ENCODE measurements at places on chromosomes 1 and 21. TPM values are rescaled to one million over a fixed set of nuclear protein-coding genes. Genes with fewer than 3 reads are reported as not detected.

- peaks cover 3% of the 10 kb centered on the region for H3K27me3 ChIP-seq
- peak overlapping the region; percentile 33 for H3K27ac ChIP-seq
- DNase-seq = no peak
- peaks cover 5% of the 10 kb centered on the region for H3K36me3 ChIP-seq
- peaks cover 11% of the 10 kb centered on the region for H3K4me1 ChIP-seq
Measured at GRCh38 chr1:1540818-1541628, 599 bp upstream of the TMEM240 start.

The MAN1A2 gene
- 50.2 TPM for polyA plus RNA-seq

The POU3F1 gene
- 0.28 TPM for polyA plus RNA-seq

DNA sequence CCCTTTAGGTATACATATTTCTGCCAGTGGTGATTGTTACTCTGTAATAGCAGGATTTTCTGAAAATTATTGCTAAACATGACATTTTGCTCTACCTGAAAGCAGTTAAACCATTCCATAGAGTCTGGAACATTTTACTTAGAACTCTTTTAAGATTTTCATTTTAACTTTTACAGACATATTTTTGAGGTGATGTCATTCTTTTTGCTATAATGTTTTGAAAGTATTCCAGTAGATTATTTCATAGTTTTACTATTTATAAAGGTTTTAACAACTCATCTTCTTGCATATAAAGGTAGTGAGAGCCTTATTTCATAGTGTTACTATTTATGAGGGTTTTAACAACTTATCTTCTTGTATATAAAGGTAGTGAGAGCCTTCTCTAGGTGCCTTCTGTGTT is 42.9 kb downstream of the PTBP2 start:
- H3K4me3 ChIP-seq = no peak overlapping the region
- no peak for DNase-seq
- H3K36me3 ChIP-seq = no peaks in the 10 kb centered on the region
- no peak overlapping the region for H3K27ac ChIP-seq

DNA sequence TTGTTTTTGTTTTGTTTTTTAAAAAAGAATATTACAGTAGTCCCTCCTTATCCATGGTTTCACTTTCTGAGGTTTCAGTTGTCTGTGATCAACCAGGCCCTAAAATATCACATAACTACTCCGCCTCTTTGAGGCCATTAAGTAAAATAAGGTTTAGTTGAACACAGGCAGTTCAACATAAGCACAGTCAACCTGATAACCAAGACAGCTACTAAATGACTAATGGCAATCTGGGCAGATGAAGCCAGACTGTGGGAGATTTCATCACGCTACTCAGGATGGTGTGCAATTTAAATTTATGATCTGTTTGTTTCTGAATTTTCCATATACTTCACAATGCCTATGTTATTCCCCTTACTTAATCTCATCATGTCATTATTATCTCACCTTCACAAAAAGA is 30.1 kb downstream of the LDLRAD1 start:
- H3K27me3 ChIP-seq = no peaks in the 10 kb centered on the region
- H3K4me3 ChIP-seq = no peak overlapping the region
- no peak overlapping the region for H3K27ac ChIP-seq
- H3K36me3 ChIP-seq = no peaks in the 10 kb centered on the region

DNA sequence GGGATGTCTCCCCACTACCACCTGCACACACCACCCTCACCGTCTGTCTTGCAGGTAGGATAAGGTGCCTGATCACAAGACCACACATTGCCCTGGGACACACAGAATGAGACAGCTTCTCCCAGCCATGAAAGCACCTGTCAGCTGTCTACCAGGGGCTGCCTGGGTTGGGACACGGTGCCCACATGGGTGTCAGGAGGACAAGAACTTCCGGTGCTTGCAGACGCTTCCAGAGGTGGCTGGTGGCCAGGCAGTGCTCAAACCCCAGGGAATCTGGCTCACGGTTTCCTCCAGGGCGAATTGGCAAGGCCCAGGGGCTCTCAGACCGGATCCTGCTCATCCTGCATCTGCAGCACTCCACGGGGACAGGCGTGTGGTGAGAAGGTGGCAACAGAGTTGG is 182.6 kb upstream of the ARHGEF16 start:
- no peak overlapping the region for H3K27ac ChIP-seq
- no peak overlapping the region for H3K4me3 ChIP-seq
- no peaks in the 10 kb centered on the region for H3K36me3 ChIP-seq
- H3K4me1 ChIP-seq = no peaks in the 10 kb centered on the region

- H3K36me3 ChIP-seq = peaks cover 4% of the 10 kb centered on the region
- H3K4me1 ChIP-seq = peaks cover 29% of the 10 kb centered on the region
- no peak for DNase-seq
- no peaks in the 10 kb centered on the region for H3K27me3 ChIP-seq
- no peak overlapping the region for H3K27ac ChIP-seq
Measured at GRCh38 chr1:2589431-2590232, 3.1 kb downstream of the PRXL2B start.

The OPRD1 gene
- polyA plus RNA-seq = 0.02 TPM

GRCh38 chr21:46229923-46230260 is 1.3 kb upstream of the LSS start:
- H3K27me3 ChIP-seq = no peaks in the 10 kb centered on the region
- peak overlapping the region; percentile 66 for H3K27ac ChIP-seq
- H3K4me1 ChIP-seq = peaks cover 26% of the 10 kb centered on the region
- H3K36me3 ChIP-seq = peaks cover 14% of the 10 kb centered on the region

GRCh38 chr1:9075022-9075421 is 5.6 kb upstream of the SLC2A5 start:
- no peak overlapping the region for H3K4me3 ChIP-seq
- peaks cover 12% of the 10 kb centered on the region for H3K27me3 ChIP-seq
- peaks cover 11% of the 10 kb centered on the region for H3K4me1 ChIP-seq
- no peaks in the 10 kb centered on the region for H3K36me3 ChIP-seq
- no peak overlapping the region for H3K27ac ChIP-seq

DNA sequence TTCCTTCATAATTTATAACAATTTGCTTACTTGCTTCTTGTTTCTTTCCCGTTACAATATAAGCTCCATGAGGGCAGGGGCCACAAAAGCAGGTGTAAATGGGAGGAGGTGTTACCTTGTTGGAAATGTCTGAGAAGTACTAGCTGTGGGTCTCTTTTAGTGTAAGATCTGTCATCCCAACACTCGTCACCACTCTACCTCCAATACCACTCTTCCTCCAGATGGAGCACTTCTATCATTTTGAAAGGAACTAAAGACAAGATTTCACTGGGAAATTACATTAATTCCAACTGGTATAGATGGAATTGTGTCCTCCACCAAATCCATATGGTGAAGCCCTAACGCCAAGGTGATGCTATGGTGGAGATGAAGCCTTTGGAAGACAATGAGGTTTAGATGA is 53.0 kb upstream of the CPLANE2 start:
- H3K4me1 ChIP-seq = no peaks in the 10 kb centered on the region
- no peak overlapping the region for H3K4me3 ChIP-seq
- no peak overlapping the region for H3K27ac ChIP-seq
- DNase-seq = no peak

The NCF2 gene
- polyA plus RNA-seq = 7.8 TPM

DNA sequence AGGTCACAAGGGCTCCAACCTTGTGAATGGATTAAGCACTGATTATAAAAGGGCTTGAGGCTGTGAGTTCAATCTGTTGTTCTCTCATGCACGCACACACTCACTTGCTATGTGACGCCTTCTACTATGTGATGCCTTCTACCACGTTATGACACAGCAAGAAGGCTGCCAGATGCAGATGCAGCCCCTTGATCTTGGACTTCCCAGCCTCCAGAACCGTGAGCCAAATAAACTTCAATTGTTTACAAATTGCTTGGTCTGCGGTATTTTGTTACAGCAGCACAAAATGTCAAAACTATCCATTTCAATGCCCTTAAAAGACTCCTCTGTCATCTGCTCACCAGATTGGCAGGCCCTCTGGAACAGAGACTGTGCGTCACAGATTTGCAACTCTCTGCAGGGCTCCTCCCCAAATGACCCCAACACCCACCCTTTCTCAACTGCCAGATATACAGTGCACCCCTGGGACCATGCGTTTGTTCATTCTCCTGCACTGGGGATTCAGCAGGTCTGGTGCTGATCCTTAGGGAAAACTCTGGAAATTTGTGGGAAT is 47.8 kb upstream of the KANK4 start:
- DNase-seq = no peak
- no peak overlapping the region for H3K27ac ChIP-seq
- no peaks in the 10 kb centered on the region for H3K4me1 ChIP-seq
- H3K36me3 ChIP-seq = no peaks in the 10 kb centered on the region
- H3K4me3 ChIP-seq = no peak overlapping the region

GRCh38 chr1:189899686-189900425 is 577.8 kb downstream of the BRINP3 start:
- H3K4me3 ChIP-seq = no peak overlapping the region
- no peaks in the 10 kb centered on the region for H3K27me3 ChIP-seq
- no peaks in the 10 kb centered on the region for H3K36me3 ChIP-seq
- H3K4me1 ChIP-seq = no peaks in the 10 kb centered on the region
- no peak for DNase-seq

DNA sequence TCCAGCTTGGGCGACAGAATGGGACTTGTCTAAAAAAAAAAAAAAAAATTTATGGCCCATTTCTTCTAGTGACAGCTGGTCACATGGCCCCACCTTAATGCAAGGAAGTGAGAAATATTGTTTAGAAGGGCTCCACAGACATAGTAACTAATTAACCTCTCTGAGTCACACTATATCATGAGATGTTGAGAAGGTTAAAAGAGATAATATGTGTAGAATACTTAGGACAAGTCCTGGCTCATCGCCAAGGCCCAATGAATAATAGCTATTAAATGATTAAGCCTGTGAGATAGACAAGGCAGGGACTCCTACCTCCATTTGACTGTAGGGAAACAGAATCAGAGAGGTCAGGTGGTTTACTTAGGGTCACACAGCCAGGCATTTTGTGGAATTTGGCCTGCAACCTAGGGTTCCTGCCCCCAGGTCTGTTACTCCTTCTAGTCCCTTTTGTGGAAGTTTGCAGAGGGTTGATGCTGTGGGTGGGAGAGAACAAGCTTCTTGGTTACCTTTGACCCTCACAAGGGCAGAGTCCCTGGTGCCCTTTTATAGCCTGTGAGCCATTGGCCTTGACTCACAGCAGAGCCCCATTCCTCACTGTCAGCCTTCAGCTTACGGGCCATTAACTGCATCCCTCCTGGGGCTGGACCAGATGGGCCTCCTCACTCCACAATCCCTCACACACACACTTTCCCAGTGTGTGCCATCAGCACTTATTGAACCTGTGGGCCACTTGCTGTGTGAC is 48.5 kb downstream of the OPRD1 start:
- no peaks in the 10 kb centered on the region for H3K27me3 ChIP-seq
- no peaks in the 10 kb centered on the region for H3K4me1 ChIP-seq
- no peak overlapping the region for H3K4me3 ChIP-seq
- DNase-seq = no peak
- no peaks in the 10 kb centered on the region for H3K36me3 ChIP-seq

The SIM2 gene
- not detected for polyA plus RNA-seq

The MSH4 gene
- polyA plus RNA-seq = not detected

GRCh38 chr1:212686591-212686990 is 13.0 kb downstream of the BATF3 start:
- H3K27ac ChIP-seq = no peak overlapping the region
- H3K4me1 ChIP-seq = peaks cover 20% of the 10 kb centered on the region
- H3K36me3 ChIP-seq = no peaks in the 10 kb centered on the region
- no peak for DNase-seq
- H3K4me3 ChIP-seq = no peak overlapping the region

The TRIM67 gene
- not detected for polyA plus RNA-seq

GRCh38 chr1:208248991-208249696 is 5.0 kb upstream of the PLXNA2 start:
- H3K4me1 ChIP-seq = peaks cover 12% of the 10 kb centered on the region
- DNase-seq = no peak
- H3K27ac ChIP-seq = no peak overlapping the region
- H3K36me3 ChIP-seq = no peaks in the 10 kb centered on the region
- H3K27me3 ChIP-seq = no peaks in the 10 kb centered on the region

DNA sequence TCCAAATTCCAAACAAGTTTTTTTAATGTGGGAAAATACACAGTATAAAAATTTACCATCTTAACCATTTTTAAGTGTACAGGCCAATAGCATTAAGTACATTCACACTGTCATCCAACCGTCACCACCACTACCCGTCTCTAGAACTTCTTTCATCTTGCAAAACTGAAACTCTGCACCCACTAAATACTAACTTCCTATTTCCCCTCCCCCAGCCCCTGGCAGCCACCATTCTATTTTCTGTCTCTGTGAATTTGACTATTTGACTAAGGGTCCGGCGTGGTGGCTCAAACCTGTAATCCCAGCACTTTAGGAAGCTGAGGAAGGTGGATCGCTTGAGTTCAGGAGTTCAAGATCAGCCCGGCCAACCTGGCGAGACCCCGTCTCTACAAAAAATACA is 36.1 kb downstream of the CLSTN1 start:
- H3K27me3 ChIP-seq = no peaks in the 10 kb centered on the region
- peak; percentile 30 for DNase-seq
- peaks cover 14% of the 10 kb centered on the region for H3K4me1 ChIP-seq
- peak overlapping the region; percentile 86 for H3K27ac ChIP-seq
- H3K4me3 ChIP-seq = peak overlapping the region; percentile 67
- H3K36me3 ChIP-seq = no peaks in the 10 kb centered on the region

DNA sequence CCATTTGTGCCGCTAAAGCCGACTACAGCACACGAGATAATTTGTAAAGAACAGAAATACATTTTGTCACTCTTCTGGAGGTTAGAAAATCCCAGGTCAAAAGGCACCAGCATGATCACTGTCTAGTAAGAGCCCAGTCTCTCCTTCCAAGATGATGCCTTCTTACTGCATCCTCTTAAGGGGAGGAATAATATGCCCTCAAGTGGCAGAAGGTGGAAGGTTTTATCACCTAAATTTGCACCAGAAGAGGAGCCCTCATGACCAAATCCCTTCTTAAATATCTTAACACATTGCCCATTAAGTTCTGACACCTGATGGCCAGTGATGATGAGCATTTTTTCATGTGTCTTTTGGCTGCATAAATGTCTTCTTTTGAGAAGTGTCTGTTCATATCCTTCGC is 326.7 kb upstream of the RGS18 start:
- no peaks in the 10 kb centered on the region for H3K27me3 ChIP-seq
- H3K27ac ChIP-seq = no peak overlapping the region
- H3K36me3 ChIP-seq = no peaks in the 10 kb centered on the region
- H3K4me1 ChIP-seq = no peaks in the 10 kb centered on the region
- no peak overlapping the region for H3K4me3 ChIP-seq

- H3K27ac ChIP-seq = no peak overlapping the region
- no peak overlapping the region for H3K4me3 ChIP-seq
- peaks cover 41% of the 10 kb centered on the region for H3K36me3 ChIP-seq
- no peaks in the 10 kb centered on the region for H3K27me3 ChIP-seq
- no peaks in the 10 kb centered on the region for H3K4me1 ChIP-seq
Measured at GRCh38 chr21:46344219-46344915, 20.4 kb downstream of the PCNT start.

The ZNF683 gene
- 0.55 TPM for polyA plus RNA-seq
